ENCODE measurements at places on chromosomes 5 and 9. TPM values are rescaled to one million over a fixed set of nuclear protein-coding genes. Genes with fewer than 3 reads are reported as not detected.

PCDHAC2 gene
- not detected for total RNA-seq

SLC6A7 gene
- total RNA-seq, result not detected

C9 gene
- total RNA-seq, result not detected

CBY3 gene
- total RNA-seq, result not detected

SPATA31D4 gene
- not detected for total RNA-seq
